T-helper 22 cell (primary cell): ENCODE measurements at places on chromosomes 6 and 20.

DNA sequence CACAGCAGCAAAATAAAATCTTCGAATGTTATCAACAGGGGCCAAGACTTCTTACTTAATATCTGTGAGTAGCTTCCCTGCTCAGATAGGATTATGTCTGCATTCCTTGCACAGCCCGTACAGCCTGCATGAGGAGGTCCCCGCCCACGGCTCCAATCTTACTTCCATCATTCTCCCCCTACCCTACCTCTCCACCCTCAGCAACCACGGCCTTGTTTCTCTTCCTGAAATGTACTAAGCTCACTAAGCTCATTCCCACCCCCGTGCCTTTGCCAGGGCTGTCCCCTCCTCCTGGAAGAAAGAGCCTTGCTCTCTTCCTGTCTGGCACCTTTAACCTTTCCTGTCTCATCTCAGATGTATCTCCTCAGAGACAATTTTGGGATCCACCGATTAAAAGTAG lies 120.4 kb downstream of the BCAS1 start:
- DNase-seq, result no peak

DNA sequence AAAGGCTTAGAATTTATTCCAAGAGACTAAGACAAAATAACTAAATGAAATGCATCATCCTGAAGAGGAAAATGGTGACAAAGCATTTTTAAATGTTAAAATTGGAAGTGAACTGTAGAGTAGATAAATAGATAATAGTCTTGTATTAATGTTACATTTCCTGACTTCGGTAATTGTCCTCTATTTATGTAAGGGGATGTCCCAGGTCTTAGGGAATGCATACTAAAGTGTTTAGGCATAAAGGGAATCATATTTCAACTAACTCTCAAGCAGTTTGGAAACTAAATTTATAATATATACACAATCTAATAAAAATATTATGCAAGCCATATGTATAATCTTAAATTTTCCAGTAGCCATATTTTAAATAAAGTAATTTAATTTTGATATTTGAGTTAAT lies 159.3 kb downstream of the WDR27 start:
- no peak for DNase-seq

DNA sequence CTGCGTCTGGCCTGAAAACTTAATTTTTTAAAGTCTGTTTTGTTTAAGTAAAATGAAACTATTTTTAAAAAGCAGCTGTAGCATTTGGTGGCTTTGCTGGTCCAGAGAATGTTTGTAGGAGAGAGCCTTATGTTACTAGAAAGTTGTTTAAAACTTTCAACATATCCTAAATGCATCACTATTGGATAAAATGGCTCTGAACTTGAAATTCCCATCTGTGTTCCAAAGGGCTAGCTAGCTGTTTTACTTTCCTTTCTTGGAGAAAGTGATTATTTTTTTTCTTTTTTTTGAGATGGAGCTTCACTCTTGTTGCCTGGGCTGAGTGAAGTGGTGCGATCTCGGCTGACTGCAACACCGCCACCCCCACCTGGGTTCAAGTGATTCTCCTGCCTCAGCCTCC lies 2.5 kb downstream of the SYNJ2 start:
- no peak for DNase-seq

DNA sequence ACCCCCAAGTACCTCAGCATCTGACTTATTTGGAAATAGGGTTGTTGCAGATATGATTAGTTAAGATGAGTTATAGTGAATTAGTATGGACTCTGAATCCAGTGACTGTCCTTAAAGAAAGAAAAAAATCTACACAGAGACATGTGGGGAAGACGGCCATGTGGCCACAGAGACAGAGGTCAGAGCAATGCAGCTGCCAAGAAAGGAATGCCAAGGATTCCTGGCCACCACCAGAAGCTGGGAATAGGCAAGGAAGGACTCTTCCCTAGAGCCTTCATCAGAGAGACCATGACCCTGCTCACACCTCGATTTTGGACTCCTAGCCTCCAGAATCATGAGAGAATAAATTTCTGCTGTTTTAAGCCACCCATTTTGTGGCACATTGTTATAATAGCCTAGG lies 81.8 kb downstream of the FYN start:
- DNase-seq, result no peak

DNA sequence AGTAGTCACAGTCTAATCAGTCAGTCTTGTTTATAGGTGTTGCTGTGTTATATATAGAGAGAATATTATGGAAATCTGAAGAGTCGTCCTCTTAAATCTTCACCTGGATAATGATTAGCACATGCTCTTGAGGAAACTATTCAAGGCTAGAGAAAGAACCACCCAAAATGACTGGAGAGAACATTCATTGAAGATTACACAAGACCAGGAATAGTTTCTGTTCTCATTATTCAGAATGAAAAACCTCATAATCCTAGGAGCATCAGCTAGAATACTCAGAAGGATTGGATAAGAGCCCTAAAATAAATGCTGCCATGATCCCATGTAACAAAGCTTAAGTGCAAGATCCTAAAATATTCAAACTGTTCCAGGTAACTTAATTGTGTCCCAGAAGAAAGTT lies 278.2 kb upstream of the PREP start:
- no peak for DNase-seq

DNA sequence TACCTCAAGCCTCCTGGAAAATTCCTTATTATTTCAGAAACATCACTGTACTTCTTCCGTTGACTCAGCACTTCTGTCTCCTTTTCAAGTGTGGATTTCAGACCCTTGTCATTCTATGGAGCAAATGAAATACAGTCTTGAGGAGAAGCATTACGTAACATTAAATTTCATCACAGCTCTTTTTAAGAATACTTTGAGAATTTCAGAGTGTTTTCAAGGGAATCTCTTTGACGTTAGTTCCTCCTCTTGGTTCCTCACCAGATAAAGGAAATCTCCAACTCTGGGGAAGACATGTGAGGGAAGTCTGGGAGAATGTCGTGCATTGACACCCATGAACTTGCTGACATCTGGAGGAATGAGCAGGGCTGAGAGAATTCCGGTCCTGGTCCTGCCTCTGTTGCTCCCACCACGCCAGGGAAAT lies 32.3 kb downstream of the UST start:
- DNase-seq, result no peak

DNA sequence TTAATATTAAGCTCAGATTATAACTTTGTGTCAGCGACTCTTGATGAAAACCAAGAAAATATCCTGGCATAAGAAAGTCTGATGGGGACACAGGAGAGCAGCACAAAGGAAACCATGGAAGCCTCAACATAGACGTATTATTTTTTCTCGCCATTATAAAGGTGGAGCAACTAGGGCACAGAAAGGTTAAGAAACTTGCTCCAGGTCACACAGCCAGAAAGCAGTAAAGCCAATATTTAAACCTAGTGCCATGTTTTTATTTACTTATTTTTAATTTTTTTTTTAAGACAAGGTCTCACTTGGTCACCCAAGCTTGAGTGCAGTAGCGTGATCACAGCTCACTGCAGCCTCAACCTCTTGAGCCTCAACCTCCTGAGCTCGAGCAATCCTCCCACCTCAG lies 259.3 kb downstream of the PREX1 start:
- no peak for DNase-seq

- DNase-seq, result no peak
Measured at GRCh38 chr6:68368845-68369244, 266.2 kb upstream of the ADGRB3 start.

- no peak for DNase-seq
Measured at GRCh38 chr20:49630396-49630951, 62.5 kb upstream of the PTGIS start.

DNA sequence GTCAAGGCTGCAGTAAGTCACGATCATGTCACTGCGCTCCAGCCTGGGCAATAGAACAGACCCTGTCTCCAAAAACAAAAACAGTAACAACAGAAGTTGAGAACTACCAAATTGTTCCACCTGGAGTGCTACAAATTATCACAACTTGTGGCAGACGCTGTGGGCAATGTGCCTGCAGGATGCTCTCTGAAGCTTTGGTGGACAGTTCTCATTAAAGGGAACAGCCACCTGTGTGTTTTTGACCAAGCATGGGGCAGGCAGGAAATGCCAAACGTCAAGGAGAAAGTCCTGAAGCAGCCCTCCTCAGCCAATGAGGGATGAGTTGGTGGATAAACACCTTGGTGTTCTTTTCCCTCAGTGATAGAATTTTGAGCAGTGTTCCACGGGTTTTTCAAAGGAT lies 15.8 kb downstream of the COX4I2 start:
- no peak for DNase-seq

DNA sequence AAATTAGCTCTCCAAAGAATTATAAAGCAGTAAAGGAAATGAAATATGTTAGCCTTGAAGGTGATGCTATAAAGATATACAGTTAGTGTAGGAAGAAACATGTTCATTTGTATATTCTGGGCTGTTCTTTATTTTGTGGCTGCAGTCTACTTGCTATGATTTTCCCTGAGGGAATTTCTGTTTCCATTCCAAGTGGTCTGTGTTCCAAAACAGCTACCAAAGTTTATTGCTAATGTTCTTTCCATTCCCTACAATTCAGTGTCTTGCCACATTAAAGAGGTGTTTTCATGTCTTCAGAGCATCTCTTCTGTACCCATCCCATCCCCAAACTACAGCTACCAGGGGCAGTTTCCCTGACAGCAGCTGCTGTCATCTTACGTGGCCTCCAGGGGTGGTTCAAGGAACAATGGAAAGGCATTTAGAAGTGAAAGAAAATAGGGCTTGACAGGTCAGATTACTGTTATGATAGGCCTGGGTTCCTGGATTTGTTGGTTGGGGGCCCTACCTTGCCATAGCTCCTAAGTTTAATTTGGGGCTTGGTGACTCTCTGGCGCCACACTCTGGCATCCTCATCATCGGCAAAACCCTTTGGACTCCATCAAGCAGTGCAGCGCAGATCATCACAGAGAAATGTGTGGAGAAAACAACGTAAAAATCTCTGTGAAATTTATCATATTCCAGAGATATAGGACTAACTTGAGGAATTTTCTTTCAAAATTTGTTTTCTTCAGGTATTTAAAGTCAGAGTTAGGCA lies 33.8 kb upstream of the AIG1 start:
- DNase-seq, result peak; percentile 9

GRCh38 chr6:50837589-50838445 lies 19.1 kb downstream of the TFAP2B start:
- DNase-seq, result no peak

GRCh38 chr6:18473755-18474154 lies 86.6 kb downstream of the RNF144B start:
- no peak for DNase-seq

GRCh38 chr6:2460216-2460745 lies 214.9 kb upstream of the GMDS start:
- DNase-seq, result no peak

DNA sequence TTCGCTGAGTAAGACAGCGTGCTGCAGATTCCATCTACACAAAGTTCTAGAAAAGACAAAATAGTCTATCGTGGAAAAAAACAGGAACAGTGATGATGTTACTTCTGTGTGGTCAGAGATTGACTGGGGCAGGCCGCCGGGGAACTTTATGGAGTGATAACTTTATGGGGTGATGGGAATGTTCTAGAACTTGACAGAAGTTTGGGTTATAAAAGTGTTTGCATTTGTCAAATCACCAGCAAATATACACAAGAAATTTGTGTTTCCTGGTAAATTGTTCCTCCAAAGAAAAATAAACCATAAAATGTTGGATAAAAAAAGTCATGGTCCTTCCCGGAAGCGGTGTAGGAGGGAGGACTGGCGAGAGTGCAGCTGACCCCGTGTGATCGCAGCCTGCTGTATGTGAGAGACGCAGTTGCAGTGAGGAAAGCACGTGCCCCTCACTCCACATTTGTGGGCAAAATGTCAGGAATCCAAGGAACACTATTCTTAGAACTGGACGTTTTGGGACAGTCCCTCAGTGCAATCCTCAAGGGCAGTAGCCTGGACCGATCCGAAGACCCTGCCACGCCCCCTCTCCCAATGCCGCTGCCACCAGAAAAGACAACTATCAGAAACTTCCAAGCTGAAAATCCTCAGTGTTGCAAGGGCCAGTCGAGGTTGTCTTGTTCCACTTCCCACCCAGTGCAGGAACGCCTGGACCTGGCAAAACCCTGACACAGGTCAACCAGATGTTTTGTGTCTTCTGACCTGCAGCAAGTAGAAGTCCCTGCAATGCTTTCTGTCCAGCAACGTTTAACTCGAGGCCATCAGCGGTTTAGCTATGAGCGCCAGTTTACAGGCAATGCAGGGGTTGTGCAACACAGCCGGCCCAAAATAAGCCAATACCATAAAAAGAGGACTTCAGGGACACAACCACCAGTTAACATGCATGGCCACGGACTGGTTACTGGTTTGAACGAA lies 80.5 kb upstream of the QKI start:
- DNase-seq, result no peak

DNA sequence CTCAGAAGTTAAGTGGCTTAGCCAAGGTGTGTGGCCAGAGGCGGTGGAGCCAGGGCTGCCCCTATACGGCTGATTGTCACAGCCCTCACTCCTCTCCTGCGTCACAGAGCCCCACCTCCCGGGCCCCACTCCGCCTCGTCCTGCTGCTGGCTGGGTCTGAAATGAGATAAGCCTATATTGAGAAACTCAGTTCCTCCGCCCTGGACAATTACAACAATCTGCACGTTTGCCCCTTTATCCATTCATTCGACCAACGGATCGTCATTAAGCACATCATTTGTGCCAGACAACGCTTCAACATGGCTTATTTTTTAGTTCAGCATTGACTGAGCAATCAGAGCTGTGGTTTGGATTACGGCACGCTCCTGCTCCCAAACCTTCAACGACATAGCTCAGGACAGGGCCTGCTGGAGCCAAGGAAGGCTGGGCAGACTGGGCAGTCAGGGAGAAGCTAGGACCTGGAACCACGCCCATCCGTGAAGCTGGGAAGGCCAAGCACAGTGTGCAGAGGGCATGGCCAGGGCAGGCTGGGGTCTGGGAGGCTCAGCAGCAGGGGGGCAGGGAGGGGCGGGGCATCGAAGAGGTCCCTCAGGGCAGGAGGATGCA lies 16.6 kb upstream of the EZR start:
- DNase-seq, result no peak

GRCh38 chr6:43984442-43985321 lies 142.6 kb downstream of the MRPL14 start:
- no peak for DNase-seq

DNA sequence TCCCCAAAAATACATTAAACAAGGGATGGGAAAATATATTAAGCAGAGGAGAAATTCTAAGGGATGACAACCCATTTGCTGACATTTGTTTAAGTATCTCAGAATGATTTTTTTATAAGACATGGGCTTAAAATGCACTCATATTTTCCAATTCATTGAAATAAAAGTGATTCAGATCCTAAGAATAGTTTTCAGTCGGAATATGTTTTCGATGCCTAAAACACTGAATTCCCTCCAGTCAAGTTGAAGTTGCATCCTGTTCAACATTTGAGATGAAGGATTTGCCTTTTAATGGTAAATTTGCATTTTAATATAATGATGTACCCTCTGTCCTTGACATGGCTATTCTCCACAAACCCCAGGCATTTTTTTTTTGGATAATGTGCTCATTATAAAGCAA lies 79.3 kb downstream of the PTCHD4 start:
- no peak for DNase-seq

GRCh38 chr6:153162172-153162571 lies 31.1 kb upstream of the RGS17 start:
- DNase-seq, result no peak

- DNase-seq, result no peak
Measured at GRCh38 chr6:145587334-145587733, 148.0 kb downstream of the EPM2A start.
